Renal pelvis (tissue), 12 donors: ENCODE measurements at places on chromosomes 3 and 15.

DNA sequence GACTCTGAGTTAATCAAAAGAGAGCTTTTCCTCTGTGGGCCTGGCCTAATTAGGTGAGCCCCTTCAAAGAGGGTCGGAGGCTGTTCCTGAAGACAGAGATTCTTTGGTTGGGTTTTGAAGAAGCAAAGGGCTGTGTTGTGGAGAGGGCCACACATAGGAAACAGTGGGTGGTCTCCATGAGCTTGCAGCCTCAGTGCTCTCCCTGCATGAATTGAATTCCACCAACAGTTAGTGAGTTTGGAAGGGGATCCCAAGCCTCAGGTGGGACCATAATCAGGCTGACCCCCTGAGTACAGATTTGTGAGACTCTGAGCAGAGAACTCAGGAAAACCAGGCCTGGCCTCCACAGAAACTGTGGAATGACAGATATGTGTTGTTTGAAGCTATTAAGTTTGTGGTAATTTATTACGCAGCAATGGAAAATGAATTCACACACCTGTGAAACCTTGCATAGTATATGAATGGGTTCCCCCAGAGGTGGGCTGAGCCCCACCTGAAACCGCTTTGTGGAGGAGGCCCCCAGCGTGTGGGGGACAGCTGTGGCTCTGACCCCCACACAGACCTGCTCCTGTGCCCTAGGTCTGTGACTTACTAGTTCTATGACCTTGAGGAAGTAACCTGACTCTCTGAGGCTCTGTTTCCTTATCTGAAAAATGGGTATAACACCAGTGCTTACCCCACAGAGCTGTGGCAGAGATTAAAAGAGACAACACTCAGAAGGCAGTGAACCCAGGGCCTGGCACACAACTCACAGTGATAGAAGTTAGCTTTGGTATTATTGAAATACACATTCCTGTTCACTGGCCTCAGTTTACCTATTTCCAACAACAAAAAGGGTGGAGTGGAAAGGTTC lies 431.3 kb downstream of the FOXP1 start:
- no peak for DNase-seq

- DNase-seq = no peak
Measured at GRCh38 chr3:111723293-111724215, 128.4 kb upstream of the ZBED2 start.

DNA sequence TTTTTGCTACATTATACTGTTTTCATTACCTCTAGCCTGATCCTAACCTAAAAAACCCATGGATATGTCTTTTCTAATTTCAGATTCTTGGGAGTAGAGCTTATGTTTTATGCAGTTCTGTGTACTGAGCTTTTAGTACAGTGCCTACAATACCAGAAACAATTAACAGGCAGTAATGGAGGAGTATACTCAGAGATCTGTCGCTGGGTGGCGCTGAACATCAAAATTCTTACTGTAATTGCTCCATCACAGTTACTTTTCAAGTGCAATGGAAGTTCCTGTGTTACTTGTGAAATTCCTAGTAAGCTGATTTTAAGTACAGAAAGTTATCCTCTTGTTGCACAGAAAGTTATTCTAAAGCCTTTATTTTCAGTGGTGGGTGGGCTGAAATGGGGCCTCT lies 66.9 kb downstream of the RNF13 start:
- peak; percentile 70 for DNase-seq

DNA sequence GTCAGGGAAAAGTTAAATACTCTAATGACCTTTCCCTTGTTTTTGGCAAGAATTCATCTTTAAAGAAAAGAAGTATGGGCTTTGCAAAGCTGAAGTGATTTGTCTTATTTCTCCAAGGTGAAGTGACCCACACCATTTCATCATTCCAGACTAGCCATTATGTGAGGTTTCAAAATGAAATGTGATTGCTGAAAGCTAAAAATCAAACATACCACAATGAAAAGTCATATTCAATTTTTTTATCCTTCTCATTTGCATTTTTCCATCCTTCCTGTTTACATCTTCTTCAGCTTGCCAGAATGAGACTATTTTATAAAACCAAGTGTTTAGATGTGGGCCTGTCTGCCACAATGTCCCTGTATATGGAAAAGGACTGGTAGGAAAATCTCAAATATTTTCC lies 142.3 kb upstream of the STRIT1 start:
- DNase-seq = no peak

GRCh38 chr15:27866505-27867165 lies 232.5 kb downstream of the OCA2 start:
- no peak for DNase-seq

- DNase-seq = no peak
Measured at GRCh38 chr15:62777671-62778070, 264.9 kb upstream of the TPM1 start.

DNA sequence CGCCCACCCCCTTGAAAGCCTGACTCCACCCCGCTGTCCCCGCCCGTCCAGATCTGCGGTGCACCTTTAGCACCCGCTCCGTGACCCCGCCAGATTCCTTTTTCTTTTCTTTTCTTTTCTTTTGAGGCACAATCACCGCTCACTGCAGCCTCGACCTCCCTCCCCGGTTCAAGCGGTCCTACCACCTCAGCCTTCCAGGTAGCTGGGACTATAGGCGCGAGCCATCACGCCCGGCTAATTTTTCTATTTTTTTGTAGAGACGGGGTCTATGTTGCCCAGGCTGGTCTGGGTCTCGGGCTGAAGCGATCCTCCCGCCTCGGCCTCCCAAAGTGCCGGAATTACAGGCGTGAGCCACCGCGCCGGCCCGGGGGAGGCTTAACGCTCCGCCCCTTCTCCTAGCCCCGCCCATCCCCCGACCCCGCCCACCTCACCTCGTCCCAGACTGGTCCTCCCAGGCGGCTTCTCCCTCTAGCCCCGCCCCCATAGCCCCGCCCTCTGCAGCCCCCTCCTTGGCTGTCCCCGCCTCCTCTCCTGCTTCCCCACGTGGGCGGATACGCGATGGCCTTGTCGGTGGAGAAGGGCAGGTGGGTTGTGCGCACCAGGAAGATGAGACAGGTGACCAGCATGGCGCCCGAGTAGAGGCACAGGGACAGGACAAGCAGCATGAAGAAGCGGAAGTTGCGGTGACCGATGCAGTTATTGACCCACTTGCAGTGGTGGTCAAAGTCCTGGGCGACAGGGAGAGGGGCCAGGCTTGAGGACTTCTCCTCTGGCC lies 3.2 kb downstream of the ZDHHC19 start:
- no peak for DNase-seq

DNA sequence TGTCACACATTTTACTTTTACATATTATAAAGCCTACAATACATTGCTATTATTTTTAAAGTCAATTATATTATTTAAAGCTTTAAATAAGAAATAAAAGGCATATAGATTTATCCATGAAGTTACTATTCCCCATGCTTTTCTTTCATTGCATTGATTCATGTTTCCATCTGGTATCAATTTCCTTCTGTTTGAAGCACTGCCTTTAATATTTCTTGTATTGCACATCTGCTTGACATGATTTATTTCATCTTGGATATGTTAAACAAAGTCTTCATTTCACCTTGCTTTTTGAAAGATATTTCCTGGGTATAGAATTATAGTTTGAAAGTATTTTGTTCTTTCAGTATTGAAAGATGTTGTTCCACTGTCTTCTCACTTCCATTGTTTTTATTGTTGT lies 174.3 kb upstream of the MBNL1 start:
- DNase-seq = no peak

DNA sequence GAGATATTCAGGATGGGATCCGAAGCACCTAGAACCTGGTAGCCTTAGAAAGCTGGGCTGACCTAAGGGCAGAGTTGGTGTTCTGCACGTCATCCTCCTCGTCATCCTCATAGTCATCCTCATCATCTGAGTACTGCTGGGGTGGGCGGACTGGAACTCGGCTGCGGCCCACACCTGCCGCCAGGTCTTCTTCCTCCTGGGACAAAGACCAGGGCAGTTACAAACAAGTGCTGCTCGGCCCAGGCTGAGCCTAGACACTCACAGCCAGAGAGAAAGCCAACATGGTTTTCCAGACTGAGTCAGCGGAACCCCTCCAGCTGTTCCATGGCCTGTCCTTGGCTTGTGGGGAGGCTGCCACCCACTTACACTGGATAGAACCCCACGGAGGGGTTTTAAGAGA lies 40.5 kb downstream of the SEMA3G start:
- no peak for DNase-seq

- DNase-seq = peak; percentile 64
Measured at GRCh38 chr3:57130571-57131209, 34.5 kb downstream of the IL17RD start.

GRCh38 chr3:123346021-123346420 lies 102.9 kb downstream of the ADCY5 start:
- no peak for DNase-seq

GRCh38 chr15:38069511-38070011 lies 135.1 kb downstream of the TMCO5A start:
- DNase-seq = peak; percentile 36

GRCh38 chr3:85533586-85533985 lies 574.8 kb downstream of the CADM2 start:
- no peak for DNase-seq

- no peak for DNase-seq
Measured at GRCh38 chr15:79919749-79920511, 23.1 kb upstream of the MTHFS start.

DNA sequence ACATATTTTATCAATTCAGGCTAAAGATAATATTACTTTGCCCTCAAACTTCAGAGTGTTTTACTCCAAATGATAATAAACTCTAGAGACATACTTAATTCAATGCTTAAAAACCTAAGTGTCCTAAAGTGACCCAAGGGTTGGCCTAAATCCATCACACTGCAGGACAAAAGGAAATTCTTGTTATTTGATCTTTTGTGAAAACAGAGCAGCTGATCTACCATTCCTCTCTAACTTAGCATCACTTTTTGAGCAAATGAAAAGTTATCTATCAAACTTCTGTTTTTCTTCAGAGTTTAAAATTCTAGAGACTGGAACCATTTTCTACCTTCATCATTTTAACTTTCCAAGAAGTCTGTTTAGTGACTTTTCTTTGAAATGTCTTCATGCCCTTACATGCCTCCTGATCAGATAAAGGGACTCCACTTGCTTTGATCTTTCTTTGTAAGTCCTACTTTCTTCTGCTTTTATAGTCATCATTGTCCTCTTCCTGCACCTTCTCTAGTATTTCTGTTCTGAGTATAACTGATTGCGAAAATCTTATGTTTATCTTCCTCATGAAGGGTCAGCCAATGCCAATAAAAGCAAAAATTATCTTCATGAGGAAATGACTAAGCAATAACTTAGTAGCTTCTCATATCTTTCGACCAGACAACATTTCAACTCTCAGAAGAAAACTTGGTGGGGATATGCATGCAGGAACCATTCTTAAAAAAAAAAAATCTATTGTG lies 378.7 kb upstream of the TGFBR2 start:
- DNase-seq = no peak

- no peak for DNase-seq
Measured at GRCh38 chr3:129936757-129937156, 37.8 kb upstream of the TRH start.

- DNase-seq = no peak
Measured at GRCh38 chr15:51310064-51310463, 28.3 kb downstream of the CYP19A1 start.

DNA sequence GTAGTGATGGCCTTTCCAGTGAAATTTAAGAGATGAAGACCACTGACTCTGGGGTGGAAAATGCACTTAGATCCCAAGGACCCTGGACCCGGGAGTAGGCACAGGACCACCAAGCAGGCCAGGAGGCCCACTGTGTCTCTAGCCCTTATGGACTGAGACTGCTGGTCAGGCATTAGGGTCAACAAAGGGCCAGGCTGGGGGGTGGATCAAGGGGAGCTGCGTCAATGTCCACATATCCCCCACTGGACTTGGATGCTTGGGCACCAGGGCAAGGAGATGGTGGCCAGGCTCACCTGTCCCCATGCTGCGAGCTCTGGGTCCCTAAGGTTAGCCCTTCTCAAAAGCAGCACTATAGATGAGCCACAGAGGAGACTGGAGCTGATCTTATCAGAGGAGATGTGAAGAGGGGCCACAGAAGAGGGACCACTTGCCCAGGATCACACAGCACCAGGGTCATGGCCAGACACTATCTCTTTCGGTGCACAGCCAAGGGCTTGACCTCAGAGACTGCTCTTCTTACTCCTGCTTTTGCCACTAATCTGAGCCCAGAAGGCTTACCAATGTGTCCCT lies 14.7 kb downstream of the RAB6B start:
- DNase-seq = no peak

- no peak for DNase-seq
Measured at GRCh38 chr3:168475704-168476103, 380.0 kb upstream of the GOLIM4 start.

- DNase-seq = no peak
Measured at GRCh38 chr3:33287672-33288282, 10.5 kb downstream of the FBXL2 start.

DNA sequence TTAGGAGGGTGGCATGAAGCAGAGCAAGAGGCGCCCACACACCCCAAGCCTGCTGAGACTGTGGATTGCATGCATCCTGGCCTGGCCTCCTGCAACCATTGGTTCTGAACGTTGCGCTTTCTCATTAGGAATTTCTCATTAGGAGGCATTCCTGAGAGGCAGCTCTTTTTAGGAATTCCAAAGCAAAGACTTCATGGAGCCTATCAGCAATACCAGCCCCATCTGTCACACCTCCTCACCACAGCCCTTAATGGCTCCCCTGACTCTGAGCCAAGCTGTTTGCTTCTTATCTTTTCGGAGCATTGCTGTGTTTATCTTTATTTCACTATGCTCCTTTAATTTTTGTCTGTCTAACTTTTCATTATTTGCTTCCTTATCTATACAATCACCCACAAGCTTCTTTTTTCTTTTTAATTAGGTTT lies 226.9 kb downstream of the CACNA2D3 start:
- DNase-seq = no peak

DNA sequence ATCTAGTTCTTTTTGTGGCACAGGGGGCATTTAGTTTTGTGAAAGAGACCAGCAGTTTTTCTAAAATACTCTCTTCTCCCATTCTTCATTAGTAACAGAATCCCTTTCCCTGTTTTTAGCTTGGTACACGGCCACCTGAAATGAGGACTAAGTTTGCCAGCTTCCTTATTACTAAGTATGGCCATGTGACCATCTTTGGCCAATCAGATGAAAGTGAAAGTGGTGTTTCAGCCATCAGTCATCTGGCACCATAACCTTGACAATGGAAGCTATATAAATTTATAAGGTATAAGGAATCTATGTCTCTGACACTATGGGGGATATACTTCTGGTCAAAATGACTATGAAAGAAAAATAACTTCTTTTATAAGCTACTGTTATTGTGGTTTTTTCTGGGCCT lies 570.4 kb downstream of the AGBL1 start:
- DNase-seq = no peak

- no peak for DNase-seq
Measured at GRCh38 chr3:15347063-15347736, 14.8 kb upstream of the SH3BP5 start.

DNA sequence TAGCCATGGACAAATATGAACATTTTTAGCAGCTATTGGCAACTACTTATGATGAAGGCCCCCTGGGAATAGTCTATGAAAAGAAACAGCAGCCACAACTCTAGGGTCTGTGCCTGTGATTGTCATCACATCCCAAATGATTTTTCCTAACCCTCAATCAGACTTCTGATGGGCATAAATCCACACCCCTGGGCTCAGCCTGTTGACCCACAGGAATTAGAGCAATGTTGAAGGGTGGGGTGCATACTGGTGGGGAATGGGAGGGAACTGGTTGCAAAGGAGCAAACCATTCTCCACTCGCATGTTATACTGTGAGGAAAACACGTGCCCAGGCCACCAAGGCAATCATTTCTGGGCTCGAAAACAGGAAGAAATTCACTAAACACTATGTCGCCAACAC lies 106.5 kb upstream of the CTNNB1 start:
- no peak for DNase-seq

GRCh38 chr15:65476903-65477302 lies 40.6 kb downstream of the DPP8 start:
- DNase-seq = no peak
